ENCODE measurements at places on chromosomes 5 and 9.

GRCh38 chr5:171808453-171808852 lies 22.8 kb downstream of the SMIM23 start:
- DNase-seq: no peak

DNA sequence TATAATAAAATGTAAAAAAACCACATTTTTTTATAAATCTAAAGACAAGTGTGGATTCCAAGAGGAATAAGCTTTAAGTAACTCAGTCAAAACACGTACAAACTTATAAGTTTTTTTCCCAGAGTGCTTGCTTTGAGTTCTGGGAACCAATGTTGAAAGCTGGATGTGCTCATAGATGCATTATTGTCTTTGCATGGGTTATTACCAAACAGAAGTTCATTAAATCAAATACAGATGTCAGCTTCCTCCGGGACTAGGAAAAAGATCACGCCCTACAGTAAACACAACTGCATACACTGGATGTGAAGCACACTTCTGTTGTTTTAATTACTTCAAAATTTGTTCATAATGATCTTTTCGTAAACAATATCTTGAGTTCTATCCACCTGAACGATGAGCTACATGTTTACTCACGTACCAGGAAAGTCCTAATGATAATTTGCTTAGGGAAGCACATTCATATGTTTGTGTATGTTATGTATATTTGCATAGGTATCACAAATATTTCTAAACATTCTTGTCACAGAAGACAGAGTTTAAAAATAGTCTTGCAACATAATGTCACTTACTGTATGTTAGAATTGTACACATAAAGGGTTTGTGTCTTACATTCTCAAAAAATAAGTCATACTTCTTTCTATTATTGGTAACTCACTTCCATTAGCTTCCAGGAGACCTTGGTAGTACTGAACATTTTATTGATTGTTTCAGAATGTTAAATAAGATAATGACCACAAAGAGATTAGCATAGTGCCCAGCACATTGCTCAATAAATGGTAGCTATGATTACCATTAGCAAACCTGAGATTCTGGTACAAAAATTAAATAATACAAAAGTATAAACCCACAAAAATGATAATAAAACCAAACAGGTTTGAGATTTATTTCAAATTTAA lies 427.4 kb downstream of the CETN3 start:
- no peak for DNase-seq

GRCh38 chr5:171092194-171092593 lies 216.9 kb upstream of the TLX3 start:
- no peak for DNase-seq

DNA sequence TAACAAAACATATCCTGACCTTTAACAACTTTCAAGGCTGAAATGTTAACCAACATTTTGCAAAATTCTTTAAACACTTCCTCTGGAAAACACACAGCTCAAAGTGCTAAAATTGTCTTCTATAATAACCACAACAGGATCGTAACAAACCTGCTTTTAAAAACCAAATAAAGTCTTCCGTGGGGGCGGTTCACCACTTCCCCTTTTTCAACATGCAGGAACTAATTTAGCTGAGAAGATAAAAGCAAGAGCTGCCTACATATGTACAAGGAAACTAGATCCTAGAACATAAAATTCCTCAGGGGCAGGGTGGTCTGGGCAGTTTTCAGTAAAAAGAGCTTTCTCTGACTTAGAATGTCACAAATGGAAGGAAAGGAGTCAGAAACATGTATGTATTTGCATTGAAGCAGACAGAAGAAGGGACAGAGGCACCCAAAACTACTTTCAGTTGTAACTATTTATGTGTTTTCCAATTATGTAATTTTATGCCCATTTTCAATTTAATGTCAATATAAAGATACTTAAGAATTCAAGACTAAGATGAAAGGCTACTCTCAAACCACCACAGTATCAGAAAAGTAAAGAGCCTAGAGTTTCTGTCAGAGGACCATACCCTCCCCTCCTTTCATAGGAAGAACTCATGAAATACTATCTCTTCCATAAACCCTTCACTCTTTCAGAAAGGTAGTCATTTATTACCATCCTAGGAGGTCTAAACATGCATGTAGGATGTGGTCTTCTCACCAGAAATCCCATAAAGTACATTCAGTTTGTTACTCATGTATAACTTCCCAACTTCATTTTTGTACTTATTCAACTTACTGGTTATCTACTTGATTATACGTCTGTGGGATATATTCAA lies 185.9 kb upstream of the RASA1 start:
- DNase-seq: peak; percentile 24
